ENCODE measurements at places on chromosomes 3 and 15. TPM values are rescaled to one million over a fixed set of nuclear protein-coding genes. Genes with fewer than 3 reads are reported as not detected.
A peak's percentile ranks its signal among the peaks of the same experiment; 100 is the strongest.

ADGRG7 gene
- not detected for total RNA-seq

SNTN gene
- not detected for total RNA-seq

TRH gene
- total RNA-seq, result not detected

SLC28A2 gene
- not detected for total RNA-seq

GRCh38 chr3:37094636-37095035 is 79.7 kb downstream of the LRRFIP2 start:
- DNase-seq, result no peak

DNA sequence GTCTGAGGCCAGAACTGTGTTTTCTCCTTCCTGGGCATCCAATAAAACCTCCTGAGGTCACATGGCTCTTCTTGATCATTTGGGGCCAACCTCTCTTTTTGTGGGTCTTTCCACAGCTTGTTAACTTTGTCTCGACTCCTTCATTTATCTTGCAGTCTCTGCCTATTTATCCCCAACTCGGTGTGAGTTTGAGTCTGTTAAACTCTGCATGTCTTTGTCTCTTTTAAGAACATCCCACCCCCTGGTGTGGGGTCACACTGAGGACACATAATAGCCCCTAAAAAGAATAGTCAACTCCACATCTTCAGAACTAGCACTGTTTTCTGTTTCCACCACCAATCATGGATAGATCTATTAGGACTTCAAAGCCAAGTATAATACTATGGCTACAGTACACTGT is 187.2 kb downstream of the TLE3 start:
- no peak for DNase-seq

- DNase-seq, result peak; percentile 40
These were observed at the start of gene ZBTB20 for GRCh38 chr3:115146418-115147328. Gene ZBTB20, minus strand, starts transcription at chr3:115147288.
